ENCODE measurements at places on chromosomes 7 and 10.

DNA sequence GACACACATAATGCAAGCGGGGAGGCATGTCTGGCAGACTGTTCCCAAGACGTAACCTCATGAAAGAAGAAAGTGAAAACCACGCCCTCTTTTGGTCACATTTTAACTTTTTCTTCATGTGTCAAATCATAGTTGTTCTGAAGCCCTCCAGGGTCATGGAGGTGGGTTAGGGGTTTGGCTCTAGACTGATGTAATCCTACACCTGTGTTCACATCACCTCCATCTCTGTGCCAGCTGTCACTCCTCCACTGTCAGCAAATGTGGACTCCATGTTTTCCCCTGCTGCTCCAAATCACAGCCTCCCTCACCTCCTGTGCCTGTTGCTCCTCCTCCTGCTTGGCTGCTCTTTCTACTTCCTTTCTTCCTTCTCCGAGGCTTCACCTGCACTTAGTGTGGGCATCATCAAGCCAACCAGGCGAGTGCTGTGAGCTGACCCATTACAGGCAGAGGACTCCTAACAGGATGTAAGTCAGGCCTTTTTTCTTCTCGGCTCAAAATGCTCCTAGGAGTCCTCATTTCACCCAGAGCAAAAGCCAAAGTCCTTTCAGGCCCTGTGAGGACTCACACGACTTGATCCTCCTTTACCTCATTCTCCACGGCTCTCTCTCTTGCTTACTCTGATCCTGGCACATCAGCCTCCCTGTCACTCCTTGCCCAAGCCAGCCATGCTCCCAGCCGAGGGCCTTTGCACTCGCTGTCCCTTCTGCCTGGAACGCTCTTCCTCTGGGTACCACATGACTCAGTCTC lies 66.4 kb upstream of the IFRD1 start:
- DNase-seq: no peak

GRCh38 chr10:61899997-61900828 lies 1.3 kb upstream of the ARID5B start:
- no peak for DNase-seq

- no peak for DNase-seq
These were observed 219.0 kb upstream of the ZMIZ1 start for GRCh38 chr10:78849731-78850130.

- DNase-seq: no peak
These were observed 178.8 kb downstream of the TPK1 start for GRCh38 chr7:144656965-144657517.

DNA sequence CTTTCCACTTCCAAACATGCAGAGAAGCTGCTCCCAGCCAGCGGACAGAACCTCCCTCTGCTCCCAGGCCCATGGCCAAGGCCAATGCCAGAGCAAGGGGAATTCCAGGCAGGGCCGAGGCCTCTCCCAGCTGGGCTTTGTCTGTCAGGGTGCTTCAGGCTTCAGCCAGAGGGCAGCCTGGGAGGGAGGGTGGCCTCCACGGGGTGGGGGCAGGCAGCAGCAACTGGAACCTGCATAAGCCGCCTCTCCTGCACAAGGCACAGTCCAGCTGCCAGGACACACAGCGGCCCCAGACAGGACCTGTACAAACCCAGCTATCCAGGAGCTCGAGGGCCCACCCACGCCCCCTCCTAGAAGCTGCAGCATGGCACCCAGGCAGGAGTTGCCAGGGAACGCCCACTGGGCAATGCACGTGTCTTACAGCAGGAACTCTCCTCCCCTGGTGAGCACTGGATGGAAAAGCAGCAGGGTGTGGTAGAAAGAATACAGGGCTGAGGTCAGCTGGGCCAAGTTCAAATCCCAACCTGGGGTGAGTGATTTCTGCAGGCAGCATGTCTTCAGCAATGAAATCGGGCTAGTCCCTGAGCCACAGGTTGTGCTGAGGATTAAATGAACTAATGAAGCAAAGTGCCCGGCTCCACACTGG lies 7.6 kb downstream of the FAM53B start:
- no peak for DNase-seq

GRCh38 chr7:130092598-130092997 lies 22.3 kb downstream of the KLHDC10 start:
- no peak for DNase-seq

All from cortex of kidney (tissue), 1 donor.